ENCODE measurements at places on chromosomes 11 and 22. TPM values are rescaled to one million over a fixed set of nuclear protein-coding genes. Genes with fewer than 3 reads are reported as not detected.

The SLC17A6 gene
- not detected for total RNA-seq

DNA sequence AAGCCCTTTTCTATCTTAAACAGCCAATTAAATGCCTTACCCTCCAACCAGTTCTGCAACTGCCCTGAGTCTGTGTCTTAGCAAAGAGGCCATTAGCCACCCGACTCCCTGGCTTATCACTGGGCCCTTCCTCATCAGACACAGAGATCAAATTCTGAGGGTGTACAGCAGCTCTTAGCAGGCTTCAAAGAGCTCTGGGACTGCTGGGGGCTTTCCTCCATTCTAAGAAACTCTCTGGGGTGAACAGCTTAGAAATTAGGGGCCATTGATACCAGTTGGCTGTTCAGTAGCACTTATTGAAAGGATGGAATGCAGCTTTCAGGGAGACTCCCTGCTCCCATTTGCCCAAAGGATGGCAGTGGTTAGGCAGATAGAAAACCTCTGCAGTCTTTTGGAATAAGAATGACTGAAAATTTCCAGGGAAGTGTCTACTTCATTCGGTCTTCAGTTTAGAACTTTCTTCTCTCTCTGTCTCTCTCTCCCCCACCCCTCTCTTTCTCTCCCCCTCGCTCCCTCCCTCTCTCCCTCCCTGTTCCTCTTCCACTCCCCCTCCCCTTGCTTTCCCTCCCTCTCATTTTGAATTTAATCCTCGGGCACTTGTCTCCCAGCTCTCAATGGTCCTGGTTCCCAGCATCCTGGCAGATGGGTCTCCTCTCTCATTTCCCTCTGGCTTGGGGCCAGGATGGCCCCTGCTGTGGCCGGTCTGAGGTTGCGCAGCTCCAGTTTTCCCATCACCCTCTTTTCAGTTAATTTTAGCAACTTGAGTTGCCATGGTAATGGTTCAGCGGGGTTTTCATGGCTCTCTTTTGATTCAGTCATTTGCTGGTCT lies 76.4 kb downstream of the COMMD9 start:
- no peaks in the 10 kb centered on the region for H3K36me3 ChIP-seq
- H3K4me1 ChIP-seq, result no peaks in the 10 kb centered on the region
- peaks cover 2% of the 10 kb centered on the region for H3K27me3 ChIP-seq
- no peak for DNase-seq
- no peak overlapping the region for H3K27ac ChIP-seq
- no peak overlapping the region for H3K4me3 ChIP-seq

DNA sequence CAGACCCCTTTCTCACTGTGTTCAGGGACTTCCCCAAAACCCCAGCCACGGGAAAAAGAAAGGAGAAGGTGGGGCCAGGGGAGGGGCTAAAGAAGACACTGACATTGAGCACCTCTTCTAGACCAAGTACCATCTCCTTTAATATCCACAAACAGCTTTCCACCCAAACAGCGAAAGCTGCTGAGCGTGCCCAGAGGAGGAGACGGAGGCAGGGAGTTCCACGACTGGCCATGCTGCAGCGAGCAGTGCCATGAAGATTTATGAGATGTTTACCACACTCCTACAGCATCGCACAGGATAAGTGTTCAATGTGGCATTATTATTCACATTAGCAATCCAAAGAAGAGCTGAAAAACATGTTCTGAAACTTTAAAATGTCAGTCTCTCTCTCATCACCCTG lies 127.4 kb downstream of the LARGE1 start:
- peaks cover 7% of the 10 kb centered on the region for H3K36me3 ChIP-seq
- no peaks in the 10 kb centered on the region for H3K27me3 ChIP-seq
- H3K4me3 ChIP-seq, result no peak overlapping the region
- H3K27ac ChIP-seq, result no peak overlapping the region
- no peak for DNase-seq

- H3K27ac ChIP-seq, result no peak overlapping the region
- DNase-seq, result no peak
- no peak overlapping the region for H3K4me3 ChIP-seq
- H3K27me3 ChIP-seq, result peaks cover 17% of the 10 kb centered on the region
- H3K36me3 ChIP-seq, result peaks cover 24% of the 10 kb centered on the region
Measured at GRCh38 chr22:38246692-38247091, 26.1 kb downstream of the TMEM184B start.

DNA sequence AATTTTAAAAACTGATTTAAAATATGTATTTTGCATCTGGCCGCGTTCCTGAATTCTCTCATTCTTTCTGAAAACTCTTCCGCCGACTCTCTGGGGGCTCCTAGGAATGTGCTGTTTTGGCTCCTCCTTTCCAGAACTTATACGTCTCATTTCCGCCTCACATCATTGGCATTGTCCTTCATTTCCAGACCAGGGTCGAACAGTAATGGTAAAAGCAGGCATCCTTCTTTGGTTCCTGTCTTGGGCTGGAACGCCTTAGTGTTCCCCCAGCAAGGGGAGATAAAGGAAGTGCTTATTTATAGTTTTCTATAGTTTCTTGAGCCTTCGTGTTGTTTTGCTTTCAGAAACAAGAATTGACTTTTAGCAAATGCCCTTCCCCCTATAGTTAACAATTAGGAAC lies 10.9 kb upstream of the TNNT3 start:
- peak overlapping the region; percentile 20 for H3K27ac ChIP-seq
- peaks cover 17% of the 10 kb centered on the region for H3K4me1 ChIP-seq

- no peaks in the 10 kb centered on the region for H3K36me3 ChIP-seq
- no peaks in the 10 kb centered on the region for H3K27me3 ChIP-seq
- no peak overlapping the region for H3K27ac ChIP-seq
- H3K4me3 ChIP-seq, result no peak overlapping the region
- DNase-seq, result no peak
Measured at GRCh38 chr11:100776212-100776896, 89.3 kb downstream of the ARHGAP42 start.

GRCh38 chr11:71385091-71385490 lies 63.1 kb downstream of the DHCR7 start:
- no peak overlapping the region for H3K4me3 ChIP-seq
- no peak for DNase-seq

The OR2AG2 gene
- total RNA-seq, result 0.26 TPM

DNA sequence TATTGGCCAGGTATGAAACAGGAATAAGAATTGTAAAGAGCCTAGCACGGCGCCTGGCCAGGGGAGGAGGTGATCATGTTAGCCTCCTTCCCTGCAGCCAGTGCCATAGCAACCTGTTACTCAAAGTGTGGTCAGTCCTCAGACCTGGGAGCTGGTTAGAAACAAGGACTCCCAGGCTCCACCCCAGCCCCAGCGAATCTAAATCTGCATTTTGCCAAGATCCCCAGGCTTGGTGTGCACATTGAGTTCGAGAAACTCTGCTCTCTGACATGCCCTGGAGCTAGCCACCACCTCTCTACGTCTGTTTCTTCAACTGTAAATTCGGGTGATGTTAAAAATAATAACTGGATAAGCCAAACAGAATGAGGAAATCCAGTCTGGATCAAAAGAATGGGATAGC lies 56.1 kb upstream of the ALX4 start:
- no peak overlapping the region for H3K27ac ChIP-seq
- H3K4me1 ChIP-seq, result peaks cover 8% of the 10 kb centered on the region
- no peak for DNase-seq
- no peaks in the 10 kb centered on the region for H3K36me3 ChIP-seq
- H3K27me3 ChIP-seq, result no peaks in the 10 kb centered on the region

DNA sequence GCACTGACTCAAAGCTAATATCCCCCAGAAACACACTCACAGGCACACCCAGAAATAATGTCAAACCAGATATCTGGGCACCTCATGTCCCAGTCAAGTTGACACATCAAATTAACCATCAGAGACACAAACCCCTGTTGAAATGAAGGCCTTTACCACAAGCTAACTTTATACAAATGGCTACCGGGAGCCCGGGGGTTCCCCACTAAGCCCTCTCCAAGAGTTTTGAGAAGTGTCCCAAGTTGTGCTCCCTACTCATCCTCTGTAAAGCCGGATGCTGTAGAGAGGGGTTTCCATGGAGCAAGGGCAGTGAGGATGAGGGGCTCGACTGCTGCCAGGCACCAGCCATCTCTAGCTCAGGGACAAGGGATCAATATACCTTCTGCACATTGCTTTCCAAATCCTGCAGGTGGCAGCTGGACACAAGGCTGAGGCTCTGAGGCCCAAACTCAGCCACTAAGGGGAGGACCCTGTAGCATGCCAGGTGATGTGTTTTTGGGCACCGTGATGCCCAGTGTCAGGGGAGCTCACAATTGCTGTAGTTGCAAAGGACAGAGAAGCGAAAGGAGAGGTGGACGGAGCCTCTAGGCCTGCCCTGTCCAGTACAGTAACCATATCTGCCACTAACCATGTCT lies 145.7 kb downstream of the TTC17 start:
- no peak overlapping the region for H3K27ac ChIP-seq
- peaks cover 3% of the 10 kb centered on the region for H3K27me3 ChIP-seq
- peaks cover 4% of the 10 kb centered on the region for H3K36me3 ChIP-seq
- peak; percentile 35 for DNase-seq

The SLC43A3 gene
- total RNA-seq, result 17.5 TPM

DNA sequence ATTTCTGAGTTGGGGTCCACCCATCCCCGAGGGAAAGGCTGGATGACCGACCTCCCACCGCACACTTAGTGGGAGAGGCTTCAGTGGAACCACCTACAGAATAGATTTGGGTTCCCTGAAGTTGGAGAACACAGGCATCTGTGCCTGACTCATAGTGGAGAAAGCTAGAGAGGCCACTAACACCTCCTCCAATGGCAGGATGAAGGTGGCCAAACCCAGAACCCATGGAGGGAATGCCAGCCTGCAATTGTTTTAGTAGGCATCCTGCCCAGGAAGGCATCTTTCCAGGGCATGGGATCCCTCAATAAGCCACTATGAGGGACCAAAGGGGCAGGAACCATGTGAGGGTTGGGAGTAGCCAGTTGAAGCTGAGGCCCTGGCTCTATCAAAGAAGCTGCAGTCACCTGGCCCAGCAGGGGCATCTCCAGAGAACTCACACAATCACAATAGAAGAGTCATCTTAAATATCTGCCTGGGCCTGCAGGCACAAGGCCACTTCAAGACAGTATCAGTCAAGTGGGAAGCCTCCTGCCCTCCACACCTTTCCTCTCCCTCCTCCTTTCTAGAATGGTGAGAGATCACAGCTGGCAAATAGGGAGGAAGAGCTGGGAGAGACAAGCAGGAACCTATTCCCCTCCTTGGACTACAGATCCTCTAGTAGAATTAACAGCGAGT lies 124.1 kb upstream of the CSNK2A3 start:
- H3K4me1 ChIP-seq, result peaks cover 17% of the 10 kb centered on the region
- H3K4me3 ChIP-seq, result no peak overlapping the region
- peaks cover 14% of the 10 kb centered on the region for H3K36me3 ChIP-seq
- peaks cover 3% of the 10 kb centered on the region for H3K27me3 ChIP-seq

GRCh38 chr11:45440111-45440510 lies 154.0 kb upstream of the SYT13 start:
- DNase-seq, result no peak
- peaks cover 2% of the 10 kb centered on the region for H3K27me3 ChIP-seq
- no peaks in the 10 kb centered on the region for H3K4me1 ChIP-seq
- H3K27ac ChIP-seq, result no peak overlapping the region
- no peaks in the 10 kb centered on the region for H3K36me3 ChIP-seq

The BTBD18 gene
- not detected for total RNA-seq

The CCDC15 gene
- total RNA-seq, result 2.4 TPM

DNA sequence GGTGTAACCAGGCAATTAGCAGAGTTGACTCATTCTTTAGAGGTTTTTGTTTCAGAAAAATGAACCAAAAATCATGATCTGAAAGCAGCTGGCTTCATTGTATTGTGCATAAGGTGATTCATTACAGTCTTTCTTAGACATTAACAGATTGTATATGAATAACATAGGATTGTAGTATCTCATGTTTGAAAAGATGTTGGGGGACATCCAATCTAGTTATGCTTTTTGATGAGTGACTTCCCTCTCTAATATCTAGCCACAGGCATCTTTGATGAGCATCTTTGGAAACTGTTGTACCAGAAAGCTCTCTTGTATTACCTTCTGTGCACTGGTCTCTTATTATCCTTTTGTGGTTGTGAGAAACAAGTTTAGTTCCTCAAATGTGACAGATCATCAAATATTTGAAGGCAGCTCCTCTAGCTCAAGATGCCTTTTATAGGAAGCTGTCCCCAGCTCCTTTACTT lies 8.3 kb downstream of the GRK3 start:
- no peak overlapping the region for H3K27ac ChIP-seq
- no peak overlapping the region for H3K4me3 ChIP-seq

The HYLS1 gene
- total RNA-seq, result 5.5 TPM

- H3K4me1 ChIP-seq, result peaks cover 7% of the 10 kb centered on the region
- H3K27ac ChIP-seq, result no peak overlapping the region
- H3K4me3 ChIP-seq, result no peak overlapping the region
- no peak for DNase-seq
- H3K36me3 ChIP-seq, result no peaks in the 10 kb centered on the region
- no peaks in the 10 kb centered on the region for H3K27me3 ChIP-seq
Measured at GRCh38 chr22:37601203-37601539, 7.5 kb upstream of the GGA1 start.

DNA sequence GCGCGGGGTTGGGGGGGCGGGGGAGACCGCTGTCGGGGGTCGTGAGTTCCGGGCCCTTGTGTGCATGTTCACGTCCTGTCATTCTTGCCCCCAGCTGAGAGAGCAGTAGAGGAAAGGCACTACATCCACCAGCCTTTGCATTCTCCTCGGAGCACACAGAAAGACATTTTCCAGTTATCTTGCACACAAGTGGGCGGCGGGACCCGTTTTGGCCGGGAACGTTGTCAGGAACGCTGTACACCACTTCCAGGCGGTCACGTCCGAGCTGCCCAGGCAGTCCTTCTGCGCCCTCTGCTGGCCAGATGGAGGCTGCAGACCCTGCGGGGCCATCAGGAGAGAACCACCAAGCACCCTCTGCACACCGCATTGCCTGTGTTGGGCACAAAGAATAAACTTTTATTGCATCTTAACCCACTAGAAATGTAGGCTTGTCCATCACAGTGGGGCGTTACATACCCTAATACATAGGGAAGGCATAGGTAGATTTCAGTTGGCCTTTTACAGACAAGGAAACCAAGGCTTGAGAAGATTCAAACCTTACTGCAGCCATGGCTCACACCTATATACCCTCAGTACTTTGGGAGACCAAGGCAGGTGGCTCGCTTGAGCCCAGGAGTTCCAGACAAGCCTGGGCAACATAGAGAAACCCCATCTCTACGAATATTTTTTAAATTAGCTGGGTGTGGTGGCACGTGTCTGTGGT lies 2.8 kb upstream of the CDKN1C start:
- no peaks in the 10 kb centered on the region for H3K36me3 ChIP-seq
- no peak overlapping the region for H3K27ac ChIP-seq
- peaks cover 12% of the 10 kb centered on the region for H3K4me1 ChIP-seq

GRCh38 chr22:18975434-18976196 lies 39.5 kb upstream of the PRODH start:
- H3K36me3 ChIP-seq, result no peaks in the 10 kb centered on the region
- H3K27ac ChIP-seq, result no peak overlapping the region
- H3K4me3 ChIP-seq, result no peak overlapping the region
- DNase-seq, result no peak

The C22orf23 gene
- total RNA-seq, result 0.54 TPM

- peaks cover 12% of the 10 kb centered on the region for H3K36me3 ChIP-seq
- H3K27me3 ChIP-seq, result peaks cover 11% of the 10 kb centered on the region
- H3K4me3 ChIP-seq, result peak overlapping the region; percentile 70
- DNase-seq, result no peak
Measured at GRCh38 chr11:1738380-1738779, 12.0 kb downstream of the IFITM10 start.

The OR8G5 gene
- 0.18 TPM for total RNA-seq

The ZP1 gene
- not detected for total RNA-seq

The RAG2 gene
- total RNA-seq, result not detected
